ENCODE measurements at places on chromosomes 6 and 20.

- peak; percentile 32 for DNase-seq
Observed at GRCh38 chr20:57361517-57361916, 10.5 kb downstream of the RAE1 start.

DNA sequence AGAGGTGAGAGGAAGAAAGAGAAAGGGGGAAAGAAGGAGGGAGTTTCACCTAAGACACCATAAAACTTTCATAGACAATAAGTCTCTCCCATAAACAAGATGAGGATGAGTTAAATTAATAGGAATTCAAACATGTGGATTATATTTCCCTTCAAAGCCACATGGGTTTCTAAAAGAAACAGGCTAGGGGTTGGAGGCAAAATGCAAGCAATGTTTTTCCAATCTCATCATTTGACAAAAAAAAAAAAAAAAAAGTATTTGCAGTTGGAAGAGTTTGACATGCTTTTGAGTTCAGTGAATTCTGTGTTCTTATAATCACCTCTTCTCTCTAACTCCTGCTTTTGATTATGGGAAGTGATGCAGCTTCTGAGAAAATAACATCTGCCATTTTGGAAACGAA, 286.5 kb upstream of the PRND start:
- DNase-seq, result no peak

- no peak for DNase-seq
Observed at GRCh38 chr6:87397656-87398055, 10.1 kb upstream of the CFAP206 start.

- peak; percentile 12 for DNase-seq
Observed at GRCh38 chr20:17679941-17680835, 1.9 kb downstream of the RRBP1 start.

DNA sequence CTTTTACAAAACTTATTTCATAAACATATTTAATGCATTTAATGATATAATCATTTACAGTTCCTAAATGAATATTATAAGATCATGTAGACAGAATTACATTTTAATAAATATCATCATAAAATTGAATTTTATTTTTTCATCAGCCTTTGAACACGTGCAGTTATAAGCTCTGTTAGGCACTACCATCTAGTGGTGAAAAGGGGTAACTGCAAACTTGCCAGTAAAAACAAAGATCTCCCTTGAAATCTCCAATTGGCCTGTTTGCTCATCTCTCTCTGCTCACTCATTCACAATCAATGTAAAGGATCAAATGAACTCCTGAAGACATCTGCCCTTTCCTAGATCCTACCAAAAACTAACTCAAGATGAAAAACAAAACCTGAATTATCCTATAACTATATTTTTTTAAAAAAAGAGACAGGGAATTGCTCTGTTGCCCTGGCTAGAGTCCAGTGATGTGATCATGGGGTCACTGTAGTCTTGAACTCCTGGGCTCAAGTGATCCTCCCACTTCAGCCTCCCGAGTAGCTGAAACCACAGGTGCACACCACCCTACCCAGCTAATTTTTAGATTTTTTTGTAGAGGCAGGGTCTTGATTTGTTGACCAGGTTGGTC, 31.7 kb downstream of the SAMHD1 start:
- peak; percentile 10 for DNase-seq

GRCh38 chr6:78700991-78701390, 166.4 kb upstream of the IRAK1BP1 start:
- DNase-seq, result no peak

DNA sequence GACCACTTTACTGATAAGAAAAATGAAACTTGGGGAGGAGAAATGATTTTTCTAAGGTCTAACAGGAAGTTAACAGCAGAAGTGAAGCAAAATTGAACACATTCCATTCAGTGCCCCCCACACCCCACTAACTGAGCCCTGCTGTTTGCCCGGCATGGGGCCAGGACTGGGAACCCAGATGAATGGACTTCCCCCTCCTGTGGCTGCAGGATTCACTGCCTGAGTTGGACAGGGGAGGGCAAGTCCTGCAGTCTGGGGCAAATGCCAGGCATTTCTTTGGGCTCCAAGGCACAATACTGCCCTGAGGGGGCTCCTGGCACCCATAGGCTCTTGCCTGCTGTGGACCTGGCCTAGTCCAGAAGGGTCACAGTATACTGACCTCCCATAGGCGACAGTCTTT, 28.3 kb downstream of the FYN start:
- no peak for DNase-seq

DNA sequence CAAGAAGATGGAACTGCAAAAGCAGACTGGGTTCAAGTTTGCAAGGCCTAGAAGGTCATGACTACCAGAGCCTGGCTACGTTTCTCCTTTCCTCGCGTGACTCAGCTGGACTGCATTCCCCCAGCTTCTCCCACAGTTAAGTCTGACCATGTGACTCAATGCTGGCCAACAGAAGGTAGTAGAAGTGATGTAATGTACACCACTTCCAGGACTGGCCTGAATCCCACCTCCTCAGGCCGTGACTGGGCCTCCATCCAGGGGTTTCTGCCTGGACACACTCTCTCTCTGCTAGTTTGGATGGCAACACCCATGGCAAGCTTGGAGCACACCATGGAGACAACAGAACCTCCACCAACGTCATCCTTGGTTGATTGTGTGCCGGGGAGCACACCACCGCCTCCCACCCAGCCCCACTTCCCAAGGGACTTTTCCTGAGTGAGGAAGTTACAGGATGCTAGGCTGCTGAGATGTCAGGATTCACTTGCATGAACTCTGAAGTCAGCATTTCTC, 112.0 kb upstream of the CDYL start:
- peak; percentile 78 for DNase-seq

- no peak for DNase-seq
Observed at GRCh38 chr6:153003366-153003690, 819 bp upstream of the MTRF1L start.

DNA sequence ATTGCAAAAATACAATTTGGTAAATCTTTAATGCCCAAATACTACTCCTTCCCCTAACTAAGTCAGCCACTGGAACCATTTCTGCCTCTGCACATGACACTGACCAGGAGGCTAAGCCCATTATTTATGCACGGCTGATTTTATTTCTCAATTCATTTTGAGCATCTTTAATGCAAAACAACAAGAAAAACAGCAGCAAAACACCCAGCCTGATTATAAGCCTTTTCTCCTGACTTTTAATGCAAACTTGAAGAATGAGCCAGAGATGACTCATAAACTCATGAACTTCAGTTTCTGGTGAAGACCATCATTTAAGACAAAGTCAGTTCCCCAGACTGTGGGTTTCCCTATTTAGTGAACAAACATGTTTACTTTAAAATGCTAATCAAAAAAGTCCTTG, 51.6 kb downstream of the CYP24A1 start:
- no peak for DNase-seq

GRCh38 chr20:35297155-35297554, 4.9 kb upstream of the FAM83C start:
- DNase-seq, result no peak

DNA sequence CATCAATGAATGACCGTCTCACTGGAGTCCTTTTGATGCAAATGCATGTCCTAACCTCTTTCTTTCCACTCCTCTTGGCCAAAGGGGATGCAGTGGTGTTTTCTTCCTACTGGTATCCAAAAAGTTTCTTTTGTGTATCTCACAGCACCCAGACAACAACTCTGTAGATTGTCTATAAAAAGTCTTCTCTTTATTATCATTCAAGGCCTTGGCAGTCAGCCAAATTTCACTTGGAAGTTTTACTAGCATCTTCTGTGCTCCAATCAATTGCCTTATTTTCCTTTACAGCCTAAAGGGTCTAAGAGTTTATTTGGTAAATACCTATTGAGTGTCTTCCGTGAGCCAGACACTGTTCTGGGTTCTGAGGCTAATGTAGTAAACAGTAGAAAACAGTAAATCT, 150.2 kb upstream of the RNF217 start:
- no peak for DNase-seq

DNA sequence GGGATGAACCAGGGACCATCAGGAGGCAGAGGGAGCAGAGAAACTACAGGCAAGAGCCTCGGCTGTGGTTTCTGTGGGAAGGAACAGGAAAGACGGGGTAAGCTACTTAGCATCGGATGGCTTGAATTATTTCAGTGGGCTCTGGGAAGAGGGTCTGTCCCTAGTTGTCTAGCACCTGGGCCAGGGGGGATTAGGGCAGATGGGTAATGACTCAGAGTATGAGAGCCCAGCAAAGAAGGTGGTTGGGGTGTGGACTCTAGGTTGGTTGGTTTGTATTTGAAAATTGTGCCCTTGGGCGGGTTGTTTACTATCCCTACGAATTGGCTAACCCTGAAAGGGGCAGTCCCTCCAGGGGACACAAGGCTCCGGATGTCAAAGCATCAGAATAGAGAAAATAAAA, 148.5 kb upstream of the TAB2 start:
- DNase-seq, result no peak

- no peak for DNase-seq
Observed at GRCh38 chr20:34636648-34637047, 40.2 kb downstream of the PIGU start.

DNA sequence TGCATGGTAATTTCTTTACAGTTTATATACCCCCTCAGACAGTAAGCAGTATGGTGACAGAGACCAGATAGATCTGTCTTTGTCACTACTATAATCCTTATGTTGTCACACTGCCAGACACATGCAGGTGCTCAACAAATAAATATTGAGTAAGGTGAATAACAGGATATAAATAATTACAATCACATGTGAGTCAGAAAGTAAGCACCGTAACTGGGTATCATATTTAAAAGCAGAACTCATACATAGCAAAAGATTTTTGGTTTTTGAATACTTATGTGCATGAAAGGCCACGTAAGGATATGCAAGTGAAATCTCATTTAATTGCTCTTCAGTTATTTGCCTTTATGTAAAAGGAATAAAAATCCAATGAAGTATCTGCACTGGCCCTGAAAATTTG, 17.4 kb downstream of the CNBD2 start:
- no peak for DNase-seq

DNA sequence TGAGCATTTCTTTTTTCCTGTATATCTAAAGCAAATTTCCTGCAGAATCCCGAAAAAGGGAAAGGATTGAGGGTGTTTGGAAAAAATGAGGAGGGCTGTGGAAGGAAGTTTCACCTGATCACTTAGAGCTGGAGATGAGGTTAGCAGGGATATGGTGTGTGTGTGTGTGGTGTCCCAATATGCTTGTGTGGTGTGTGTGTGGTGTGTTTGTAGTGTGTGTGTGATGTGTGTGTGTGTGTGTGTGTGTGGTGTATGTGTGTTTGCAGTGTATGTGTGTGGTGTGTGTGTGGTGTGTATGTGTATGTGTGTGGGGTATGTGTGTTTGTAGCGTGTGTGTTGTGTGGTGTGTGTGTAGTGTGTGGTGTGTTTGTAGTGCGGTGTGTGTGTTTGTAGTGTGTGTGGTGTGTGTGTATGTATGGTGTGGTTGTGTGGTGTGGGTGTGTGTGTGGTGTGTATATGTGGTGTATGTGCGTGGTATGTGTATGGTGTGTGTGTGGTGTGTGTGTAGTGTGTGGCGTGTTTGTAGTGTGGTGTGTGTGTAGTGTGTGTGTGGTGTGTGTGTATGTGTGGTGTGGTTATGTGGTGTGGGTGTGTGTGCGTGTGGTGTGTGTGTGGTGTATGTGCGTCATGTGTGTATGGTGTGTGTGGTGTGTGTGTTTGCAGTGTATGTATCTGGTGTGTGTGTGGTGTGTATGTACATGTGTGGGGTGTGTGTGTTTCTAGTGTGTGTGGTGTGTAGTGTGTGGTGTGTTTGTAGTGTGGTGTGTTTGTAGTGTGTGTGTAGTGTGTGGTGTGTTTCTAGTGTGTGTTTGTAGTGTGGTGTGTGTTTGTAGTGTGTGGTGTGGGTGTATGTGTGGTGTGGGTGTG, 67.6 kb downstream of the GCNT2 start:
- no peak for DNase-seq

DNA sequence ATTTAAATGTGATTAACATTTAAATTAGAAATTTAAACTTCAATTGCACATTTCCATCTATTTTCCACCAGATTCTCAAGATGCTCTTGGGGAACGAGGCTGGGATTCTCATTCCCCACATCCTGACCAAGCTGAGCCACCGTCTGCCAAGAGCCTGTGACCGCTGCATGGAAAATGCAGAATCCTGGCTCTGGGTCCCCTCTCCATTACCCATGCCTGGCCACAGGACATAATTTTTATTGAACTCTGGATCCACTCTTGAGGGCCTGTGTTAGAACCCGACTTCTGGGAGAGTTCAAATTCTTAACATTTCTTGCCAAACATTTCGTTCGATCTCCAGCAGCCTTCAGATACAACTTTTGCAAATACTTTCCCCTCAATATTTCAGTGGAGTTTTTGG, 201.6 kb upstream of the SNX9 start:
- DNase-seq, result no peak

- DNase-seq, result peak; percentile 78
Observed at GRCh38 chr6:148455225-148455624, 112.6 kb downstream of the SASH1 start.

- DNase-seq, result no peak
Observed at GRCh38 chr6:158039178-158039557, 57.5 kb downstream of the SYNJ2 start.
